Peyer's patch (tissue), 4 donors: ENCODE measurements at places on chromosomes 1 and 21.

- DNase-seq, result no peak
Measured at GRCh38 chr1:94883691-94884090, 43.2 kb downstream of the CNN3 start.

DNA sequence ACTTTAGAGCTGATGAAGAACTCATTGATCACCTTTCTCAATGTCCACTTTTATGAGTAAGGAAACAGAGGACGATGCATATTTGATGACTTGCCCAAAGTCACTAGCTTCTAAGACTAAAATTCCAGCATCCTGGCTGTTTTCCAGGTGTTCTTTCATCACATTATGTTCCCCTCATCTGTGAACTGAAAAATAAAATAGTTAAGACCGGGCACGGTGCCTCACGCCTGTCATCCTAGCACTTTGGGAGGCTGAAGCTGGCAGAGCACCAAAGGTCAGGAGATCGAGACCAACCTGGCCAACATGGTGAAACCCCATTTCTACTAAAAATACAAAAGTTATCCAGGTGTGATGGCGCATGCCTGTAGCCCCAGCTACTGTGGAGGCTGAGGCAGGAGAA lies 297.5 kb downstream of the DUSP10 start:
- DNase-seq, result no peak

DNA sequence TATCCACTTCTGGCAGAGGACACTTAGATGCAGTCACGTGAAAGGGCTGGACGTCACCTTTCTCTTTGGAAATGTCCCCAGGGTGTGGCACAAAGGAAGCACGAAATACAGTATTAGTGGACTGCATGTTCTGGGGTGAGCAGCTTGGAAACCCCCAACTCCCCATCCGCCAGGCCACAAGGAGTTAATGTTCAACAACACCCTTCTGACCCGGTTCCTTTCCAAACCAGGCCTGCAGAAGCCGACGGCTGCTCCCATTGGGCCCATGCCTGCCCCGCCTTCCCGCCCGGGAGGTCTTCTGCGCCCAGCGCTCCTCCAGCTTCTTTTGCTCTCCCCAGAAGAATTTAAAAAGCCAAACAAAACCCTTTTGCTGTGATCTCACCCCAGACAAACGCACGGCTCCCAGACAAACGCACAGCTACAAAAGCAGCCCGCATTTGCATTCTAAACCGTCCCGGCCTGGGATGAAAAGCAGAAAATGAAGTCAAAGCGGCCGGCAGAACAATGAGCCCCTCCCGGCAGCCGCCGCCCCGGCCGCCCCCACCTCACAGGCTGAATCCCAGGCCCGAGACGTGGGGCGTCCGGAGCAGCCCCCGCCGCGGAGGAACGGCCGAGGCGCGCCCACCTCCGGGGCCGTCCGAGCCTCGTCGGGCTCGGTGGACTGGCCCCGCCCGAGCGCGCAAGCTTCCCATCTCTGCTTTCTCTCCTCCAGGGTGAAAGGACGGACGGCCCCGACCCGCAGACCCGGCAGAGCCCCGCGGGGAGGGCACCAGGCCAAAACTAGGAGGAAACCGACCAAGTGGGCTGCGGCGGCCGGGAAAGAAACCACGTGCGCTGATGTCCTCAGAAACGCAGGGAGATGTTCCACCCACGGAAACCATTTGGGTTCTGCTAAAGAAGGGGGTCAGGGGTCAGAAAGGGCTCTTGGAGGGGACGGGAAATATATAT lies 101.9 kb downstream of the PLPP3 start:
- DNase-seq, result peak; percentile 61

GRCh38 chr1:228095938-228096337 lies 7.2 kb downstream of the C1orf35 start:
- DNase-seq, result peak; percentile 34

GRCh38 chr1:181971424-181971823 lies 90.1 kb downstream of the ZNF648 start:
- DNase-seq, result no peak

GRCh38 chr21:29511096-29511495 lies 212.4 kb downstream of the BACH1 start:
- DNase-seq, result no peak

DNA sequence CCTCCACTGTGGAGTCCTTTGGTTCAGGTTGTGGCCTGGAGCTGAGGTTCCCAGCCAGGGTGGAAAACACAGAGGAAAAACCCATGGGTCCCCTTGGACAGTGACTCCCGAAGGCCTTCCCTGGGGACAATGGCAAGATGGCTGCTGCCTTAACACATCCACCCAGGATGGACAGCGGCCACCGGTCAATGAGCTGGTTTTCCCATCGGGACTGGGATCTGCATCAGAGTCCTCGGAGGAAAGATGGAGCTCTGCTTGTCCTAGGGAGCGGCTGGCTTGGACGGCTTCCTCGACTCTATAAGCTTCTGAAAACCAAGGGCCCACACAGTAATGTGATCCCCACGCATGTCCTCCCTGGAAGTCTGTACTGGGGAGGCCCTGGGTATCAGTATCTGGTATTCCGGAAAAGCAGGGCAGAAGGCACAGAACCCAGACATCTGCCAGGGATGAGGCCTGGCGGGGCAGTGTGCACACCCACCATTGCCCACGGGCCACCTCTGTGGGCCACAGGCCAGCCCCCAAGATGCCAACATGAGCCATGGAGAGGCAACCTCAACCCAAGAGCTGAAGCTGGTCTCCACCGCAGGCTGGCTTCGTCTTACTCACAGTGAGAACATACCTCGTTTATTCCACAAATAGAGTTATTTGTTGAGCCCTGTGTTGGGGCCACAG lies 94.7 kb upstream of the VAMP3 start:
- no peak for DNase-seq

GRCh38 chr1:15383810-15384209 lies 25.9 kb upstream of the EFHD2 start:
- DNase-seq, result no peak

DNA sequence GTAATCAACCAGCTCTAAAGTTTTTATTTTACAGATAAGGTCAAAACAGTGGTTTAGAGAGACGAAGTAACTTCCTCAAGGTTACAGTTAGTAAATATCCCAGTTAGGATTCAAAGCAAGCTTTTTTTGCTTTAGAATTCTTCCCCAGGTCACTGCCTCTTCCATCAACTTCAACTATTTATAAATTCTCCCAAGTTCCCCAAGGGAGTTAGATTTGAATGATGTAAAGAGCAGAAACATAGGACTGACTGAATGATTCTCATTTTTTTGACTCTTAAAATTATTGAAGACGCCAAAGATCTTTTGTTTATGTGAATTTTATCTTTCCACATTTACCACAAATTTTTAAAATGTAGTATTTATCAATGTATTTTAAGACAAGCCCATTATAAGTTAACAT lies 4.1 kb downstream of the POGZ start:
- no peak for DNase-seq
